PC-3 (cell line): ENCODE measurements at places on chromosomes 11 and 22. TPM values are rescaled to one million over a fixed set of nuclear protein-coding genes. Genes with fewer than 3 reads are reported as not detected.

DNA sequence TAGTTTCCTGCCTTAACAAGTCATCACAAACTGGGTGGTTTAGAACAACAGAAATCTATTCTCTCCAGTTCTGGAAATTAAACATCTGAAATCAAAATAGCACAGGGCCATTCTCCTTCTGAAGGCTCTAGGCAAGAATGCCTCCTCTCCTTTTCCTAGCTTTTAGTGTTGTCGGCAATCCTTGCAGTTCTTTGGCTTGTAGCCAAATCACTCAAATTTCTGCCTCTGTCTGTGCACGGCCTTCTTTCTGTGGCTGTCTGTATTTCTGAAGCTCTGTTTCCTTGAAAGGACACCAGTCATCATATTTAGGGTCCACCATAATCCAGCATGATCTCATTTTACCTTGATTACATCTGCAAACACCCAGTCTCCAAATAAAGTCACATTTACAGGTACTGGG lies 795.5 kb downstream of the METTL15 start:
- H3K4me3 ChIP-seq: no peak overlapping the region
- H3K4me1 ChIP-seq: no peaks in the 10 kb centered on the region
- no peaks in the 10 kb centered on the region for H3K27me3 ChIP-seq
- H3K36me3 ChIP-seq: no peaks in the 10 kb centered on the region
- H3K27ac ChIP-seq: no peak overlapping the region

- DNase-seq: peak; percentile 71
- no peak overlapping the region for H3K27ac ChIP-seq
- H3K4me3 ChIP-seq: no peak overlapping the region
Observed at GRCh38 chr22:17057959-17058814, 26.6 kb upstream of the IL17RA start.

GRCh38 chr11:42407341-42407740 lies 904.5 kb upstream of the API5 start:
- H3K27me3 ChIP-seq: no peaks in the 10 kb centered on the region
- peak; percentile 33 for DNase-seq
- H3K4me1 ChIP-seq: no peaks in the 10 kb centered on the region
- H3K36me3 ChIP-seq: no peaks in the 10 kb centered on the region
- H3K4me3 ChIP-seq: no peak overlapping the region
- H3K27ac ChIP-seq: no peak overlapping the region

PKNOX2 gene
- total RNA-seq: 0.12 TPM in 1 of 2 replicates, not detected in the other

RGL4 gene
- not detected in 2 replicates for total RNA-seq

DNA sequence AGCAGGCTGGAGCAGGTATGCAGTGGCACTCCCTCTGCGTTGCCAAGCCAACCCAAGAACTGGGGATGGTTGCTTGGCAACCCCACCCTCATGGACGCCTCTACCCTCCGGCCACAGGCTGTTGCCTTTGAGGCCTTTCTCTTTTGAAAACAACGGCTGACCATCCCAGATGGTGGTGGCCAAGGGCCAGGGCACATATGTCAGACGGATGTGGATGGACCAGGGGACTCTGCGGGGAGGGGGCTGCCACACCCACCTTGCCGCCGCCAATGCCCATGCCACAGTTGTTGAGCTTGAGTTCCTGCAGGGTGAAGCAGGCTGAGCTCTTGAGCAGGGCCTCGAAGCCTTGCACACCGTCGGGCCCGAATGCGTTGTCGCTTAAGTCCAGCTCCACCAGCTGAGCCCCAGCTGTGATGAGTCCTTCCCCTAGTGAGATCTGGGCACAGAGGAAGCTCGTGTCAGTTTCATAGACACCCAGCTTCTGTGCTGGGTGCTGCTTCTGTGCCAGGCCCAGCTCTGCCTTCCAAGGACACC lies 21.5 kb downstream of the RANGAP1 start:
- peaks cover 41% of the 10 kb centered on the region for H3K36me3 ChIP-seq
- no peak overlapping the region for H3K27ac ChIP-seq
- H3K4me3 ChIP-seq: no peak overlapping the region
- no peaks in the 10 kb centered on the region for H3K27me3 ChIP-seq
- no peaks in the 10 kb centered on the region for H3K4me1 ChIP-seq
- DNase-seq: no peak

LARGE2 gene
- total RNA-seq: 18.4 and 19.6 TPM in 2 replicates

OR52B4 gene
- total RNA-seq: not detected in 2 replicates

- H3K36me3 ChIP-seq: no peaks in the 10 kb centered on the region
- no peak overlapping the region for H3K27ac ChIP-seq
- H3K4me1 ChIP-seq: no peaks in the 10 kb centered on the region
Observed at GRCh38 chr11:111419641-111420327, 40.7 kb upstream of the POU2AF1 start.

GRCh38 chr22:50502096-50502495 lies 5.4 kb downstream of the LMF2 start:
- H3K36me3 ChIP-seq: no peaks in the 10 kb centered on the region
- H3K27ac ChIP-seq: no peak overlapping the region
- no peaks in the 10 kb centered on the region; the same call in 1 of the 2 replicates for H3K4me1 ChIP-seq
- H3K27me3 ChIP-seq: no peaks in the 10 kb centered on the region
- H3K4me3 ChIP-seq: no peak overlapping the region

DNA sequence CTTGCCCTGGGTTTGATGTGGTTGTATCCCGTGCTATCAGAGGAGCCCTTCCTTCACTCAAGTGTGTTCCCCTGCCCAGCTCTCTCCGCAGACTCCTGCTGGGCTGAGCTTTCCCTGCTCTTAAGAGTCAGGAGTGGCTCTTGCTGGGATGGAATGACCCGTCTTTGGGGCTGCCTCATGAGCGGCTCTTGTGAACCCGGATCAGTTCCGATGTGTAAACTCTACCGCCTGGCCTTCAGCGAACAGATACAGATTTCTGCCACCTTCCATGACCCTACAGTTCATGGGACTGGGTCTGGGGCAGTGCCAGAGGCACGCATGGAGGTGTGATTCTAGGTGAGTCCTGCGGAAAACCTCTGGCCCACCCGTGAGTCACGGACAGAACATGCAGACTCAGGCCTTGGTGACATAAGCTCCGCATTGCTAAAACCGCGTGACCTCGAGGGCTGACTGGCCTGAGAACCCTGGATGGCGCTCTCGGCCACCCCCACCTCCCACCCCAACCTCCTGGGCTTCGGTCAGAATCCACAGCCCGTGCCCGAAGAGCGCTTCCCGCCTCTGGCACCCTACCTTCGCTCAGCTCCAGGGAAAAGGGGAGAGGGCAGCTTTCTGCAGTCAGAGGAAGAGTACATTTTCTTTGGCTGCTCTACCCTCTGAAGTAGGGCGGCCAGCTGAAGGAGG lies 1.3 kb upstream of the ZBTB16 start:
- no peak overlapping the region for H3K27ac ChIP-seq
- peaks cover 94% of the 10 kb centered on the region for H3K27me3 ChIP-seq
- no peaks in the 10 kb centered on the region for H3K4me1 ChIP-seq
- no peaks in the 10 kb centered on the region for H3K36me3 ChIP-seq

LRRN4CL gene
- 0.51 and 0.86 TPM in 2 replicates for total RNA-seq

- DNase-seq: no peak
- no peaks in the 10 kb centered on the region for H3K36me3 ChIP-seq
- peak overlapping the region; percentile 44 for H3K27ac ChIP-seq
Observed at GRCh38 chr11:88353835-88354496, 16.4 kb upstream of the CTSC start.

- no peaks in the 10 kb centered on the region for H3K36me3 ChIP-seq
- H3K4me1 ChIP-seq: no peaks in the 10 kb centered on the region
- H3K4me3 ChIP-seq: no peak overlapping the region
Observed at GRCh38 chr22:22616636-22617035, 27.8 kb upstream of the GGTLC2 start.

DNA sequence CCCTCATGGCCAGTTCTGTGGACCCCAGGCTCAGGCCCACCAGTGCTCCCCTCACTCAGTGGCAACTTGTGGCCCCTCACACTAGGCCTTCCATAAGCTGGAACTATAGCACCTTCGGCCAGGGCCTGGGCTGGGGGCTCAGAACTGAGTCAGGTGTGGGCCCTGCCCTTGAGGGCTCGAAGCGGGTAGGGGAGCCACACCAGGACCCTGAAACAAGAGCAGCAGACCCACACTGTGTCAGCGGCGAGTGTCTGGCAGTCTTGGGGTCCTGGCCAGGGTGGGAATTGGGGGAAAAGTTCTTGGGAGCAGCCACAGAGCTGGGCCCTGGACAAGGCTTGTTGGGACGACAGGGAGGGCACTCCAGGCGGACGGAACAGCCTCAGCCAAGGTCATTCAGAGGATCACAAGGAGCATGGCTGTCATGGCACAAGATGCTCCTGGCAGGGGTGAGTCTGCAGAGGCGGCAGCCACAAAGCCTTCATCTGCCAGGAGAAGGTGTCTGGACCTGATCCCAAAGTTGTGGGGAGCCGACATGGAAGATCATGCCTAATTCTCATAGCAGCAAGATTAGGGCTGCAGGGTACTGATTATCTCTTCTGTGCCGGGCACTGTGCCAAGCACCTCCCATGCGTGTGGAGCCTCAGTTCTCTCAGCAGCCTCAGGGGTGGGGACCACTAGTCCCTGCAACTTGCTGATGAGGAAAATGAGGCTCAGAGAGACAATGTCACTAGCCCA lies 50.7 kb downstream of the SHISAL1 start:
- H3K27me3 ChIP-seq: no peaks in the 10 kb centered on the region
- H3K4me3 ChIP-seq: no peak overlapping the region
- no peaks in the 10 kb centered on the region for H3K36me3 ChIP-seq
- no peaks in the 10 kb centered on the region for H3K4me1 ChIP-seq

- H3K36me3 ChIP-seq: no peaks in the 10 kb centered on the region
- peak; percentile 31 for DNase-seq
- H3K4me3 ChIP-seq: no peak overlapping the region
- H3K4me1 ChIP-seq: peaks cover 50% of the 10 kb centered on the region
- no peaks in the 10 kb centered on the region for H3K27me3 ChIP-seq
Observed at GRCh38 chr11:128040603-128041002, 546.8 kb downstream of the ETS1 start.

SART1 gene
- total RNA-seq: 240 and 267 TPM in 2 replicates

GRCh38 chr11:123351375-123351774 lies 78.7 kb upstream of the GRAMD1B start:
- no peak overlapping the region for H3K4me3 ChIP-seq
- H3K27me3 ChIP-seq: peaks cover 49% of the 10 kb centered on the region
- no peaks in the 10 kb centered on the region for H3K36me3 ChIP-seq
- H3K4me1 ChIP-seq: no peaks in the 10 kb centered on the region
- DNase-seq: no peak
- H3K27ac ChIP-seq: no peak overlapping the region

- no peaks in the 10 kb centered on the region for H3K27me3 ChIP-seq
- H3K36me3 ChIP-seq: no peaks in the 10 kb centered on the region
- H3K27ac ChIP-seq: no peak overlapping the region
- H3K4me3 ChIP-seq: no peak overlapping the region
- peaks cover 7% of the 10 kb centered on the region; the same call in 1 of the 2 replicates for H3K4me1 ChIP-seq
Observed at GRCh38 chr22:50074056-50074455, 11.2 kb downstream of the MLC1 start.

SPCS2 gene
- 129 and 142 TPM in 2 replicates for total RNA-seq

GRCh38 chr11:12274056-12274455 lies 103.3 kb upstream of the PARVA start:
- H3K4me1 ChIP-seq: peaks cover 22% of the 10 kb centered on the region
- no peaks in the 10 kb centered on the region for H3K27me3 ChIP-seq
- no peak overlapping the region for H3K4me3 ChIP-seq
- no peak overlapping the region for H3K27ac ChIP-seq
